Erythroblast (primary cell): ENCODE measurements at places on chromosomes 16 and 17.

- DNase-seq = peak; percentile 70
Observed at GRCh38 chr17:60392845-60393702, 1.1 kb upstream of the USP32 start.

DNA sequence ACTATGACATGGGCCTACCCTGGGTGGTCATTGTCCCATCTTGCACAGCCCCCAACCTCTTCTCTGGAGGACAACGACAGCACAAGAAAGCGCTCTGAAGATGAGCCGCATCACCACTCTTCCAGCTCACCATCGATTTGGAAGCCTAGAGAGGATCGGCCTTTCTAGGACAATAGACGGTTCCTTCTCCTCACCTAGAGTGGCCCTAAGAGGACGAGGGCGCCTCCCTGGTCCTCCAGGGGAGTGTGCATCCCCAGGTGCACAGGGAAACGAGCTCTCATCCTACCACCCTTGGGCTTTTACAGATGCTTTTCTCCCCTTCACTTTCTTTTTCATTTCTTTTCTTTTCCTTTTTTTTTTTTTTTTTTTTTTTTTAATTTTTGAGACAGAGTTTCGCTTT is 20.3 kb upstream of the SLC52A1 start:
- no peak for DNase-seq

DNA sequence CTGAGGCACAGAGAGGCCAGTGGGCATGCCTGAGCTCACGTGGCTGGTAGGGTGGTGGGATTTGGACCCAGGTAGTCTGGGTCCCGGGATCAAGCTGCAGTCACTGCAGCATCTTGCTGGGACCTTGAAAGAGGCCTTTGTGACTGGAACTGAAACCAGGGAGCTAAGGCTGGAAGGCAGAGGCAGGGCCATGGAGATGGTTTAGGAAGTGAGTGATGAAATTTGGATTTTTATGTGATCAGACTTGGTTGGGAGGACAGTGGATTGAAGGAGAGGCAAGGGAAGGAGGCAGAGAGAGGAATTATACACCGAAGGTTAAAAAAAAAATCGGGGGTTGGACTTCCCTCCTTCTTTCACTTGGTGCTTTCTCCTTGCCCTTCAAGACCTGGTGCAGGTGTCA is 255.4 kb upstream of the CACNG5 start:
- DNase-seq = no peak

GRCh38 chr17:50637829-50638605 is 3.3 kb downstream of the ABCC3 start:
- no peak for DNase-seq

GRCh38 chr17:68057531-68057952 is 22.0 kb downstream of the KPNA2 start:
- DNase-seq = peak; percentile 49

DNA sequence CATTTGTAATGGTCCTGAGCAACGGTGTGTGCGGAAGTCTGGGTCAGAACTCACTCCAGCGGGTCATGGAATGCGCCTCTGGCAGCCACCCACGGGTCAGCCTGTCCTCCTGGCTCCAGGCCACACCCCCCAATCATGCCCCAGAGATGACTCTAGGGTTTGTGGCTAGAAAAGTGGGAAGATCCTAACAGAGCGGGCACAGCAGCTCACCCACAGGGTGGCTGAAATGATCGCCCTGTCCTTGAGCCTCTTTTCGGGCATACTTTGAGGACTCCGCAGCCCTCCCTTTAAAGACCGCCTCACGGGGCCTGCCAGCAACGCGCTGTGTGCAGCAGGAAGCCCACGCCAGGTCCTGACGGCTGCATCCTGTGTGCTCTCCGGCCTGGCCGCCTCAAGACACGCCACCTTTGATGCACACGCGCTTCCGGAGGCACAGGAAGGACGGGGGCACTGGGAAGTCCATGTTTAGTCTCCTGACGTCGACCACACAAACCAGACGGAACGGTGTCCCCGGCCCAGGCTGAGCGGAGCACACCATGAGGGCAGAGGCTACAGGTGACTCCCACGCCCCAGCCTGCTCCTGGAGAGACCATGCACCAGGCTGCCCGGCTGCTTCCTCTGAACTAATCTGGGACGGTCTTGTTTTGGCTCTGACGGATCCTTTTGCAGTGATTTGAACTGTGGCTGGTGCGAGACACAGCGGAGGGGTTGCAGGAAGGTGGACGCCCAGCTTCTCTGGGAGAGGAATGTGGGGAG is 92.9 kb downstream of the TBC1D16 start:
- DNase-seq = no peak

DNA sequence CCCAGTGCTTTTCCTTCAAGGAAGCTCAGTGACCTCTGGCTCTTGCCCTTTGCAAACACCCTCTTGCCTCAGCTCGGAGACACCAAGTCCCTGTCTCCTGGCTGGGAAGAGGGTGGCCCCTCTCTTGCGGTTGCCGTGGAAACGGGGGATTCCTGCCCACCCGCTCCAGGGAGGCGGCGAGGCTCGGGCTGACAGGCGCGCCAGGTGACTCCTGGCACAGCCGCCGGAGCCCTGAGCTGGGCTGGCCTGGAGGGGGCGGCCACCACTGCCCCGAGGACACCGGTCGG is 71.4 kb downstream of the ABR start:
- DNase-seq = no peak

GRCh38 chr16:46558018-46558417 is 63.2 kb downstream of the SHCBP1 start:
- no peak for DNase-seq

DNA sequence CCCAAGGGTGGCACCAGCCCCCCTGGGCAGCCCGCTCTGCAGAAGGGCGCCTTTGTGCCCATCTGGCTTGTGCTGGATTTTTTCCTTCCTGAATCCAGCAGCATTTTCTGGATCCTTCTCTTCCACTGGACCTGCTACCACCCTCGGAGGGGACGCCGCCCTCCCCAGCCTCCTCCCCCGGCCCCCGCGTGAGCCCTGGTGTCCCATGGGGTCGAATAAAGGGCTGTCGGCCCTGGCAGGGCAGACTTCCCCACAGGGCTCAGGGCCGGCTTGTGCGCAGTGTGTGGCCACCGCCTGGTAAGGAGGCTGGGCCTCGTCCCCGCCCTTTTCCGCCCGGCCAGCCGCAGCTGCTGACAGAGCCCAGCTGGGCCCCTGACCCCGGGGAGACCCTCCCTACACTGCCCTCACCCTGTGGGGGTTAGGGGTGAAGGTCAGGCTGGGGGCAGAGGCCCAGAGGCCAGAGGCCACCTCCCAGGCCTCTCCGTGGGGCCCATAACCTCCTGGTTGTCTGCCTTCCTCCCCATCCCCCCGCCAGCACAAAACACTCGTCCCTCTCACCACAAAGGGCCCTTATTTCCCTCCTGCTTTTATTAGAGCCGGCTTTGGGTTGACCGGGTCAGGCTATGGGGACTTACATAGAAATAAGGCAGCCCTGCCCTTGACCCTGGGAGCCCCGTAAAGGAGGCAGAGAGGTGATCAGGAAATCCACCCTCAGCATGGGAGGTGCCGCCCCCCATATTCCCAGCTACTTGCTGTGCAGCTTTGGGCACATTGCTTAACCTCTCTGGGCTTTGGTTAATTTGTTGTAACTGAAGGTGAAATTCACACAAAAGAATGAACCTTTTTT is 179.3 kb upstream of the CIBAR2 start:
- peak; percentile 28 for DNase-seq

DNA sequence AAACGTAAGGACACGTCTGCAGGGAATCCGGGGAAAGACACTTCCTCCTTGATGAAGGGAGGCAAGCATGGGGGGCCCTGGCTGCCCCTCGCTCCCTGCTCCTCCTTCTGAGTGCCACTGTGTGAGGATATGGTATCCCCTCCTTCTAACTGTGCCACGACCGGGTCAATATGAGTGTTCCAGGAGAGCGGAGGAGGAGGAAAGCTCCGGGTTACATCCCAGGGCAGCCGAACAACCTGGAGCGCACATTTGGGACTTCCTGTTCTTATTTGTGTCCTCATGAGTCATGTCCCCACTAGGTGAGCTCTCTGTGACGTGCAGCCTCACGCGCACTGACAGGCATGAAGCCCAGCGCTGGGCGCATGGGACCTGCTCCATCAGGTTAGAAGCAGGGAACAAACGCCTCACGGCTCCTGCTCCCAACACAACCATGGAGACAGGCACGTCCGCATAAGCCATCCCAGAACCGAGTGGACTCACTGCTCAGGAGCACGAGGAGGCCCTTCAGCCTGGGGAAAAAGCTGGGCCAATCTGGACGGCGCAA is 92.9 kb upstream of the DNAH17 start:
- DNase-seq = no peak

GRCh38 chr16:11400076-11400475 is 54.8 kb downstream of the RMI2 start:
- no peak for DNase-seq

DNA sequence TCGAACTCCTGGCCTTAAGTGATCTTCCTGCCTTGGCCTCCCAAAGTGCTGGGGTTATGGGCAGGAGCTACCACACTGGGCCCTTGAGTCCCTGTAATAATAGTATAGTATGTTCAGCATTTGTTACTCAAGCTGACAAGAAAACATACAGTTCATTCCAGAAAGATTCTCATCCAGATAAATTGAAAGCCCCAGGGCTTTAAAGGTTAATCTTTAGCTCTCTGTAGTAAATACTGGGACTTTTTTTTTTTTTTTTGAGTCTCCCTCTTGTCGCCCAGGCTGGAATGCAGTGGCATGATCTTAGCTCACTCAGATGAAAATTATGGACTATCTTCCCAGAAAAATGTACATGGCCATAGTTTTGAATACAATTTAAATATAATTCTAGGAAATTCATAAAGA is 11.0 kb downstream of the BRCA1 start:
- no peak for DNase-seq

DNA sequence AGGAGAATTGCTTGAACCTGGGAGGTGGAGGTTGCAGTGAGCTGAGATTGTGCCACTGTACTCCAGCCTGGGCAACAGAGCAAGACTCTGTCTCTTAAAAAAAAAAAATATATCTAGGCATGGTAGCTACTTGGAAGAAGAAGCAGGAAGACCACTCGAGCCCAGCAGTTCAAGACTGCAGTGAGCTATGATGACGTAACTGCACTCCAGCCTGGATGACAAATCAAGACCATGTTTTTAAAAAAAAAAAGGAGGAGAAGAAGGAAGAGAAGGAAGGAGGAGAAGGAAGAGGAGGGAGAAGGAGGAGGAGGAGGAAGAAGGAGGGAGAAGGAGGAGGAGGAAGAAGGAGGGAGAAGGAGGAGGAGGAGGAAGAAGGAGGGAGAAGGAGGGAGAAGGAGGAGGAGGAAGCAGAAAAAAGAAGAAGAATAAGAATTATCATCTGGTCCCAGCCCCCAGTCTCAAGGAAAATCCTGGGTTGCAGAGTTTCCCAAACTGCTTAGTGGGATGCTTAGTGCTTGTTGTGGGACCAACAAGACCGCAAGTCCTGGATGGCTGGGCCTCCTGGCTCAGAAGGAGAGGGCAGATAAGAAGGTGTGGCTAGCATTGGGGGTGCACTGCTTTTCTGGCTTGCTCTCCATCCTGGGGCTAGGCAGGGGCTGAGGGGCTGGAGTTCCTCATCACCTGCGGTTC is 3.7 kb upstream of the DRC7 start:
- peak; percentile 79 for DNase-seq

DNA sequence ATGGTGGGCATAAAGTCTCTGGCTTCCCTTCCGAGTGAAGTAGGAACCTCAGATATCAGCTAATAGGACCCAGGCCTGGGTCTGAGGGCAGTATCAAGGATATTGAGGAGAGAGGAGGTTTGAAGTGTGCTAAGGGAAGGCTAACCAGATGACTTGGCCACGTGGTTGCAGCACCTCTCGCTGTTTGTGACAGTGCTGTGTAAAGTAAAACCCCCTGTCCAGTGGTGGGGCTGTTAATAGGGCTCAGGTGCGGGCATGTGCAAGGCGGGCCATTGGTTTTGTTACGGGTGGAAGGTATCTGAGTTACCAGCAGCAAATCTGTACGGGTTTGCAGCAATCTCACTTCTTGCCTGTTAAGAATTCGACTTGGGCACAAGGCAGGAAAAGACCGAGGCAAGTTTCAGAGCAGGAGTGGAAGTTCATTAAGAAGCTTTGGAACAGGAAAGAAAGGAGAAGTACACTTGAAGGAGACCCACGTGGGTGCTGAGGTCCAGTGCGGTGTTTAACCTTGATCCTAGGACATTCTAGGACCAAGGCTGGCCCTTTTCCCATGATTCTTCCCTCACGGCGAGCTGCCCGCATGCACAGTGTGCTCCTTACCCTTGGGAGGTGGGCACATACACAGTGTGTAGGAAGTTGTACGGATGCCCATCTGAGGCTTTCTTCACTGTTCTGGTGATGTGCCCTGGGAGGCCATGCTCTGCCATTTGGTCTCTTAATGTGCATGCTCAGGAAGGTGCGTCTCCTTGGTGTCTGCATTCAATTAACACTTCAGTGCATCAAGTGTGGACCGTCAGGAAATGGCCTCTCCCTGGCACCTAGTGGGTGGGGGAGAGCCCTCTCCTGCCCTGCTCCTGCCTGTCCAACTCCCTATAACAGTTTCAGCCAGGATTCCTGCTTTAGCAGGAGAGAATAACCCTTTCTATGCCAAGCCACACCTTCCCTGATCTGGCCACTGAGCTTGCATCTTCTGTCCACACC is 20.3 kb downstream of the SGF29 start:
- DNase-seq = no peak

DNA sequence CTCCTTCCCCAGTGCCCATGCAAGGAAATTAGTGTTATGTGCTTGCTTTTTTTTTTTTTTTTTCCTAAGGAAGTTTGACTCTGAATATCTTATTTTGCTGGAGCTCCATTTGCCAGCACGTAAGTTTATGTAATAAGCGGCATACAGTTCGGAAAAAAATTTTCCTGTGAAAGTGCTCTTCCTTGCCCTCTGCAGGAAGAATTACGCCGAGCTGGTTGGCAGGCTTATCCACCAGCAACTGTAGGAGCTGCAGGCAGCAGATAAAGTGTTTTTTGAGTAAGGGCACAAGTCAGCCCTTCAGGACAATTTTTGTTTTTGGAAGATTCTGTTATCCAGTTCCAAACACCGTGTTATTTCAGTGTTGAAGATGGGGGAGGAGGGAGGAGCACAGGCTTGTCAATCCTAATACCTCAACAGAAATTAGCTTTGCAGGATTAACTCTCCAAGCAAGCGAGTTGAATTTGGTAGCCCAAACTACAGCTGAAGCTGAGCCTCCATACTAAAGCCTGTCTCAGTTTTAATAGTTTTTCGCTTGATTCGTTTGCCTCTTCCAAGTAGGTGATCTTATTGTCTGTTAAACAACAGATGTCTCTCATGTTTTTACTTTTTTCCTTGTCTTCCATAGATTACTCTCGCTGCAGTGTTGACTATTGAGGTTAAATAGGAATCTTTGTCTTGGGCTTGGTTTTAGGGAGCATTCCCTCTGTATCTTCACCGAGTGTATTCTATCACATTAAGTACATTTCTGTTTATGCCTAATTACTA is 1.1 kb downstream of the SPECC1 start:
- peak; percentile 95 for DNase-seq

- DNase-seq = no peak
Observed at GRCh38 chr16:20397468-20398074, 7.0 kb downstream of the PDILT start.

DNA sequence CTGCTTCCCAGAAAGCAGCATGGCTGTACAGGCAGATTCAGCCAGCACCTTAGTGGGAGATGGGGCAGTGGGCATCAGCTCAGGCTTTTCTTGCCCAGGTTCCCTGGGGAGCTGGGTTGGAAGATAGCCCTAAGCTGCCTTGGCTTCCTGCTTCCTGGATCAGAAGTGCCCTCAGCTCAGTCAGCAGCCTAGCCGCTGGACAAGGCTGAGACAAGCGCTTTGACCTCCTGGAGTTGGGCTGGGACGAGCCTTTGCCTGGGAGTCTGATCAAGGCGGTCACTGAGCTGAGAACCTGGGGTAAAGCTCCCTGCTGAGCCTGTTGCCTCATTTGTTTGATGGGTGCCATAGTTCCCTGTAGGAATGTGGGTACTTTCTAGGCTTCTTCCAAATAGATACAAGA is 190.0 kb downstream of the RAB11FIP4 start:
- no peak for DNase-seq

- peak; percentile 42 for DNase-seq
Observed at GRCh38 chr17:59534583-59534982, 30.8 kb upstream of the DHX40 start.
